Fibroblast of skin of scalp (primary cell): ENCODE measurements at places on chromosomes 4 and X.
A peak's percentile ranks its signal among the peaks of the same experiment; 100 is the strongest.

- DNase-seq, result no peak
Measured at GRCh38 chr4:126028876-126029275, 714.1 kb downstream of the FAT4 start.

GRCh38 chrX:149453030-149453429 lies 52.1 kb downstream of the IDS start:
- peak; percentile 35 for DNase-seq

DNA sequence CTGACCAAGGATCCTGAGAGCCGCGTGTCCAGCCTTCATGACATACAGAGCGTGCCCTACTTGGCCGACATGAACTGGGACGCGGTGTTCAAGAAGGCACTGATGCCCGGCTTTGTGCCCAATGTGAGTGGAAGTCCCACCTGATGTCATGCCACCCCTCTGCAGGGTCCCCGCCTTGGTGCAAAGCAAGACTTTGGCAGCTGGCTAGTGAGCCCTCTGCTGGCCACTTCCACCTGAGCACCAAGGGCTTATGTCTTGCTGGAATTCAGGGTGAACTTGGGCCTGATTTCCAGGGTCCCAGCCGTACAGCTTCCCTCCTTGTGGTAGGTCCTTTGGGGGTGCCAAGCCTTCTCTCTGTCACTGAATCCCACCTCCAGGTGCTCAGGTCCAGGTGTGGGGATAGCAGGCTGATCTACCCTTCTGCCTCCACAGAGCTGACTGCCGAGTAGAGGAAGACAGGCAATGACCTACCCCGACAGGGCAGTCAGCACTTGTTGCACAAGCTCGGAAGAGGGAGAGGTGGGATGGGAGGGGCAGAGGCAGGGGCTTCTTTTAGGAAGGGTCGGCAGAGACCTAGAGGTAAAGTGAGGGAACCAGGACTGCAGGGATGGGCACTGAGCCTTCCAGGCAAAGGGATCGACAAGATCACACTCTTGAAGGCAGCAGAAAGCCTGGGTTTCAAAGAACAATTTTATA lies 248.1 kb downstream of the EVC2 start:
- peak; percentile 46 for DNase-seq

GRCh38 chrX:57929373-57929772 lies 19.1 kb upstream of the ZXDA start:
- peak; percentile 40 for DNase-seq

- peak; percentile 60 for DNase-seq
Measured at GRCh38 chr4:10554694-10555093, 97.5 kb upstream of the ZNF518B start.

DNA sequence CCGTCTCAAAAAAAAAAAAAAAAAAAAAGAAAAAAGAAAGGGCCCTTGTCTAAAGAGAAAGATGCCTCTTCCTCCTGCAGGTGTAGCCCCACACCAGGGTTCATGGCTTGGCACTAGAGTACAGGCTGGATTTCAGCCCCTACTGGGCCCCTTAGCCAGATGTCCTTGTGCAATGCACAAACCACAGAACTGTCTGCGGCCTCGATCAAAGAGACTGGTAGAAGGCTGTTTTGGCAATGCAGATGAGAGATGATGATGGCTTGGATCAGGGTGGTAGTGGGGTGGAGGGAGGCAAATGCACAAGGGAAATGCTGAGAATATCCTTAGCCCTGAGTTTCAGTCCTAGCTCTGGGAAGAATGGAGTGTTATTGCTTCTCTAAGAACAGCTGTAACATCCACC lies 26.5 kb upstream of the TSR2 start:
- DNase-seq, result peak; percentile 2

GRCh38 chrX:136210806-136211205 lies 40.4 kb downstream of the MAP7D3 start:
- peak; percentile 79 for DNase-seq

DNA sequence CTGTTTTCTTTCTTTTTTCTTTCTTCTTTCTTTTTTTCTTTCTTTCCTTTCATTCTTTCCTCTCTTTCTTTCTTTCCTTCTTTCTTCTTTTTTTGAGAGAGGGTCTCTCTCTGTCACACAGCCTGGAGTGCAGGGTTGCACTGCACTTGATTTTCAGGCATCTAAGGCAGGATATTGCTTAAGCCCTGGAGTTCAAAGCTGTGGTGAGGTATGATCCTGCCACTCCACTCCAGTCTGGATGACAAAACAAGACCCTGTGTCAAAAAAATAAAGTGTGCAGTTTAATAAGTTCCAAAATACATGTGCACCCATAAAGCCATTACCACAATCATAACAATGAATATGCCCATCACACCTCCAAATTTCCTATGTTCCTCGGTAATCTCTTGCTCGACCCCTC lies 10.6 kb upstream of the ZNF718 start:
- no peak for DNase-seq
